ENCODE measurements at places on chromosomes 12 and 14.

DNA sequence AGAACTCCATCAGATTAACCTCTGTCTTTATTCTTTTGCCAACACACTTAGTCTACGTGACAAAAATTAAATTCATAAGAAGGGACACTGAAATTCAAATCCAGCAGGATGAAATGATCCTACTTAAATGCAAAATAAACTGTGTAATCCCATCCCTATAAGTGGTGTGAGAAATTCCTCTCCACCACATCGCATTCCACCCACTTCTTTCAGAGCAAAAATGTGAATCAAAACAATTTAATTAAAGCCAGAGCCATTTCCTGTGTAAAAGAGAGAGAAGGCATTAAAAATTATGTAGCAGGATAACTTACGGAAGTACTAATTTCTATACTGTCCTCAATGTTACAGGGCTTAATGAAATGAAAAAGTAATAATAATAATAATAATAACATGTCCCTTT is 844.3 kb downstream of the GALC start:
- no peak for DNase-seq

GRCh38 chr12:27015730-27016076 is 1.5 kb upstream of the TM7SF3 start:
- no peak for DNase-seq

GRCh38 chr14:103740991-103741689 is 25.5 kb downstream of the ZFYVE21 start:
- no peak for DNase-seq

DNA sequence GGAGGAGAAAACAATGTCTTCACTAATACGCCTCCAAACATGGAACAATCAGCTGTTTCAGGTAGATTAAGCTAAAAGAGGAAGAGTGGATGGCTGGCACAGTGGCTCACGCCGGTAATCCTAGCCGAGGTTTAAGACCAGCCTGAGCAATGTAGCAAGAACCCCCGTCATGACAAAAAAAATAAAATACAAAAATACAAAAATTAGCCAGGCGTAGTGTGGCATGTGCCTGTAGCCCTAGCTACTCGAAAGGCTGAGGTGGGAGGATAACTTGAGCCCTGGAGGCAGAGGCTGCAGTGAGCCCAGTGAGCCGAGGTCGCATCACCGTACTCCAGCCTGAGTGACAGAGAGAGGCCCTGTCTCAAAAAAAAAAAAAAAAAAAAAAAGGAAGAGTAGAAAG is 1.2 kb upstream of the MED13L start:
- DNase-seq: no peak

- no peak for DNase-seq
Measured at GRCh38 chr14:33457021-33457420, 493.9 kb downstream of the EGLN3 start.

All from SIG-M5 (cell line).